ENCODE measurements at places on chromosomes 1 and 21. TPM values are rescaled to one million over a fixed set of nuclear protein-coding genes. Genes with fewer than 3 reads are reported as not detected.

DCST2 gene
- not detected for total RNA-seq

ARHGEF10L gene
- 4.9 TPM for total RNA-seq

ABCG1 gene
- 2.0 TPM for total RNA-seq

FCAMR gene
- total RNA-seq: not detected

GPR3 gene
- 1.7 TPM for total RNA-seq

NECTIN4 gene
- 2.2 TPM for total RNA-seq

RGSL1 gene
- total RNA-seq: not detected

Data from A549 treated with CpdA at 1 μM for 4 hours (cell line).